ENCODE measurements at places on chromosomes 6 and 20.

DNA sequence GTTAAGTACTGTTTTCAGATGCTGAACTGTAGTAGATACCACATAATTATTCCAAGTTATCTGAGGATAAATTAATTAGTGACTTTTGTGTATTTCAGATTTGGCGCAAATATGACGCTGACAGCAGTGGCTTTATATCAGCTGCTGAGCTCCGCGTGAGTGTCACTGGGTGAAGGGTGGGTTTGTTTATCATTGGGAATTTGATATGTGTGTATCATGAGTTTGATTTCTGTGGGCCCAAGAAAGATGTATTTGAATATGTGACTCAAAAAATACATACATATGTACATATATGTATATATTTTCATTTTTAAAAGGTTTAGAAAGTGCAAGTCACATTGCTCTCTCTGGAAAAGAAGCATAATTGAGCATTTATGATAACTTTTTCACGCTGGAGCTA is 17.4 kb downstream of the SCGN start:
- no peak for DNase-seq

DNA sequence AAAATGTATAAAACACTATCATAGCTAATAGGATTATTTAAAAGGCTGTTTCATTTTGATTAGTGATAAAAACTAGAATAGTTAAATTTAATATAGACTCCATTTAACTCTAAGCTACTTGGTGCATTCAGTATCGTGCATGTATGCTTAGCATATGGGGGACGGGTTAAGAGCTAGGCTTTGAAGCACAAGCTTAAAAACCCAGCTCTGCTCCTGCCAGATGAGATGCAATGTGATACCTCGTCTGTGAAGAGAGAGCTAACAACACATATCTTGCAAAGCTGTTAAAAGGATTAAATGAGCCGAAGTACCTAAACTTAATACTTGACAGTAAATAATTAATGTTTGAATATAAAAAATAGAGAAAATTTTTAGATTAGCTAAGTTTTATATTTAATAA is 42.2 kb downstream of the DTNBP1 start:
- DNase-seq: no peak

GRCh38 chr6:138088326-138088762 is 18.9 kb downstream of the PERP start:
- DNase-seq: no peak

GRCh38 chr6:44297063-44298038 is 15.8 kb downstream of the AARS2 start:
- peak; percentile 52 for DNase-seq

DNA sequence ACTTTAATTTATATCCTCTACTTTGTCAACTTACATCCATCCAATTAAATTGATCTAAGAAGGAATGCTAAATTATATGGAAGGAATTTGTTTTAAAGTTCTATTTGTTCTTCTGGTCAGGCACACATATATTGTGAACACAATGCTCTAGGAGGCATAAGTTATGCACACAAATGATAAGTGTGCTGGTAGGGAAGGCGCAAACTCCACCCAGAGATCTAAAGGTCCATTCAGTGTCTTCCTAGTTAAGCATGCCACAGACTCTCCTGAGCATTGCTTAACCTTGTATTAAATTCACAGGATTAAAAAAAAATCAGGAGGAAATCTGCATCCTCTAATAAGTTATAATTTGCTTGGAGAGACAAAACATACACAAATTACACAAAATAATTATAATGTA is 127.3 kb downstream of the RALGAPA2 start:
- no peak for DNase-seq

GRCh38 chr20:52493171-52493721 is 301.7 kb upstream of the ZFP64 start:
- peak; percentile 1 for DNase-seq

- DNase-seq: no peak
Measured at GRCh38 chr20:2298701-2299100, 2.9 kb downstream of the TGM3 start.

DNA sequence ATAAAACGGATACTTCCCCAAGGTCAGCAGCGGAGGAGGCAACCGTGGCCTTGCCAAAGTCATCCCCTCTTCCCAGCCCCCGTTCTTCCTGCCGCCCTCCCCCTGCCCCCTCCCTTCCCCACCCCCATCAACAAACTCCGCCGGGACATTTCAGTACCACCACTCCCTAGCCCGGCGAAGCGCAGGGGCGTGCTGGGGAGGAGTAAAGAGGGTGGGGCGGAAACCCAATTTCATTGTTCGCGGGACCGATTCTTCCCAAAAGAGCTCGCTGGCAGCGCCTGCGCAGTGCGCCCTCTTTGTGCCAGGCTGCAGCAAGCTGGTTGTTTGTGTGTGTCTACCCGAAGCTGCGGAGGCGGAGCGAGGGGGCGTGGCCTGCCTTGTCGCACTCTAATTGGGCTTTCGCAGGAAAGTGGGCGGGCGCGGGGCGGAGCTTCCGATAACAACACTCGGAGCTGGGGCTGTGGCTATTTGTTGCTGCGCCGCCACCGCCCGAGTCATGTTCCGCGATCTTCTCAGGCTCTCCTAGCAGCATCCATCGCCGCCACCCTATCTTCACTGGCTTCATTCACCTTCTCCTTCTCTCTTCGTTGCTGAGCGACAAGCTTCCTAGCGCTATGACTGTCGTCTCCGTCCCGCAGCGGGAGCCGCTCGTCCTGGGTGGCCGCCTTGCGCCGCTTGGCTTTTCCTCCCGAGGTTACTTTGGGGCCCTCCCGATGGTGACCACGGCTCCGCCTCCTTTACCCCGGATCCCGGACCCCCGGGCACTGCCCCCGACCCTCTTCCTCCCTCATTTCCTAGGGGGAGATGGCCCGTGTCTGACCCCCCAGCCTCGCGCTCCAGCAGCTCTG is at the start of gene PNRC1:
PNRC1 (plus strand) TSS at position 471 of the 848 bp plus-strand sequence; CDS start at position 615, 144 bp downstream.
- peak; percentile 100 for DNase-seq

- DNase-seq: no peak
Measured at GRCh38 chr20:9628141-9628540, 113.8 kb downstream of the LAMP5 start.

DNA sequence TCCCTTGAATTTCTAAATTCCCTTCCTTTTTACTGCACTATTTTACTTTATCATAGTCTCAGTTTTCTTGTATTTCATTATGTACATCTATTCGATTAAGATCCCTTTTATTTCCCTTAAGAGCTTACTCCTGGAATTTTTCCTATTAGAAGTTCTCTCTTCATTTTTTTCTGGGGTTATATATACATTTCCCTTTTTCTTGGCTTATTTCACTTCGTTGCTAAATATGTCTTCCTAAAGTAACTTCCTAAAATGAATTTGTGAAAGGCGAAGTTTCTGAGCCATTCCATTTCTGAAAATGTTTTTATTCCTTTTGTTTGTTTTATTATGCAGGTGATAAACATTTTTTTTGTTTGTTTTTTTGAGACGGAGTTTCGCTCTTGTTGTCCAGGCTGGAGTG is 5.9 kb upstream of the CD109 start:
- DNase-seq: no peak

GRCh38 chr6:111242452-111242851 is 155.1 kb downstream of the SLC16A10 start:
- DNase-seq: no peak

GRCh38 chr6:27873021-27873940 is 38.9 kb downstream of the OR2B2 start:
- DNase-seq: peak; percentile 84

DNA sequence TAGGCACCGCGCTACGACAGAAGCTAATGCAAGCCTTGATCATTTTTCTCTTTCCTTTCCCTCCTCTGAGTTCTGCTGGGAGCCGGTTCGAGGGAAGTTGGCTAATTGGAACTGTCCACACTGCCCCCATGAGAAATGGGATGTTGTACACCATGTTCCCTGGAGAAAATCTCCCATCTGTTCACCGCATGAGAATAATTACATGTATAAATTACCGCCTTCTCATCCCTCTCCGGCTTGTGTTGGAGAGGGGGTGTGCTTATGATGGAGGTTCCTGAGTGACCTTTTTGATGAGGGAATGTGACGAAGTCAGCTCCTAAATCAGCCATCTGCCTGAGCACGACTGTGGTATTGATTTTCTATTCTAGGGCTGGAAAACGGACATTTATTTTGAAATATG is 320.2 kb upstream of the SULF2 start:
- DNase-seq: no peak

GRCh38 chr20:39795401-39796272 is 833.5 kb downstream of the DHX35 start:
- DNase-seq: no peak

DNA sequence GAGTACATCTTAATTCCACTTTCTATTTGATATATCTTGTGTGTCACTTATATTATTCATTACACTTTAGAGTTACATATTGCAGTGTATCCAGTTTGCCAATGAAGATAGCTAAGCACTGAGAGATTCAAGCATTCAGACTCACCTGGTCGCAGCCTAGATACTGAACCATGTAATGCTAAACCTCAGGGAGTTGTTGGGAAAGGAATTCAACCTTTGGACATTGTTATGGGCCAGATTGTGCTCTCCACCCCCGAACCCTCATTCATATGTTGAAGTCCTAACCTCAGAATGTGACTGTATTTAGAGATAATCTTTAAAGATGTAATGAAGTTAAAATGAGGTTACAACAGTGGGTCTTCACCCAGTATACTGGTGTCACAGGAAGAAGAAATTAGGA is 13.8 kb upstream of the KIF16B start:
- no peak for DNase-seq

GRCh38 chr6:159915397-159915796 is 24.6 kb downstream of the MAS1 start:
- no peak for DNase-seq

DNA sequence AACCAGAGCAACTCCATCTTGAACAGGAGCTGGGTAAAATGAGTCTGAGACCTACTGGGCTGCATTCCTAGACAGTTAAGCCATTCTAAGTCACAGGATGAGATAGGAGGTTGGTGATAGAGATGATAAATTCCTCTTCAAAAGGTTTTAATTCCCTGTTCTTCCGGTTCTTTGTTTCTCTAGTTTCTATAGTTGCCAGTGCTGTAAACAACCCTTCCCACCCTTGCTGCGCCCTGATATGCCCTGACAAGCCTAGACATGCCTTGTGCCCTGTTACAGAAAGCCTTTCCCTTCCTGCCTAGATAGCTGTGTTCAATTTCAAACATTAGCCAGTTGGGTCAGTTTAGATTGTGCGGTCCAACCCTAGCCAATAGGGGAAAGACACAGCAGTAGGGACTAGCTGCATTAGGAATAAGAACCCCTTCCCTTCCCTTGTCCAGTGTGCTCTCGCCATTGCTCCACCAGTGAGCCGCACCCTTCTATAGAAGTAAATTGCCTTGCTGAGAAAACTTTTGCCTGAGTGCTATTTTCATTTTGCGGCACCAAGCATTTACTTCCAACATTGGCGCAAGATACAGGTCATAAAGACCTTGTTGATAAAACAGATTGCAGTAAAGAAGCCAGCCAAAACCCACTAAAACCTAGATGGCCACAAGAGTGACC is 52.5 kb upstream of the CCN2 start:
- DNase-seq: no peak

GRCh38 chr20:38434301-38434741 is 807 bp downstream of the SNHG17 start:
- DNase-seq: peak; percentile 17

- DNase-seq: no peak
Measured at GRCh38 chr20:45976086-45976485, 4.1 kb upstream of the ZNF335 start.

DNA sequence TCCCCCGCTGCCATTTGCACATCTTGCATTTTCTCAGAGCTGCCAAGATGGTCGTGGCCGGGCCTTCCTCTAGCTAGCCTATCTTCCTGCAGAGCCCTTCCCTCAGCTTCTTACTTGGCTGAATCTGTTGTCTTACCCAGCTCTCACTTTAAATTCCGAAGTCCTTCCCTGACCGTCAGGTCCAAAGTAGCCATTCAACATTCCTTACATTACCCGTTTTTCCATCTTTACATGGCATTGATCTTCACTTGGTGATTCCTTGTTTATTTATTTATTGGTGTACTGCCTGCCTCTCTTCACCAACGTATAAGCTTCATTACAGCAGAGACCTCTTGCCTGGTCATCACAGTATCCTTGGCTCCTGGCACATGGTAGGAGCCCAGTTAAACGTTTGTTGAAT is 137.4 kb upstream of the ESR1 start:
- no peak for DNase-seq

DNA sequence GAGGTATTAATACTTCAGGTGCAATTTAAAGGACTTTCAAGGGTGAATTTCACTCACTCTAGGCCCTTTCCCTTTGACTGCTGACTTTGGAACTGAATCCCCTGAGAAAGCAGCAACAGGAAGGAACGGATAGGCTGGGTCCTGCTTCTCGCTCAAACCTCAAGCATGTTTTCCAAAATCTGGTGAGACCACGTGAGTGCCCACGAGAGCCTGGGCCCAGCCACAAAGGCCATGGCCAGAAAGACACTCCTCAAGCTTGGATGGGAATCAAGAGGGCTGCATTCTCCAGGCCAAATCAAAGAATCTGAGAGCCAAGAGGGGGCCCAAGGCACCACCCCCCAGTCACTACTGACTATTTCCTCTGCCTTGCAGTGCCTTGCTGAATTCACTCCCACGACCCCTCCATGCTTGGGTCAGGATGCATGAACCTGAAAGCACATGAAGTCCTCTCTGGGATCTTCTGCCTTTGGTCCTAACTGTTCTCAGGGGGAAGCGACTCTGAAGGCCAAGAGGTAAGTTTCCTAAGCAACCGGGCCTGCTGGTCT is 146.1 kb downstream of the NFATC2 start:
- no peak for DNase-seq

DNA sequence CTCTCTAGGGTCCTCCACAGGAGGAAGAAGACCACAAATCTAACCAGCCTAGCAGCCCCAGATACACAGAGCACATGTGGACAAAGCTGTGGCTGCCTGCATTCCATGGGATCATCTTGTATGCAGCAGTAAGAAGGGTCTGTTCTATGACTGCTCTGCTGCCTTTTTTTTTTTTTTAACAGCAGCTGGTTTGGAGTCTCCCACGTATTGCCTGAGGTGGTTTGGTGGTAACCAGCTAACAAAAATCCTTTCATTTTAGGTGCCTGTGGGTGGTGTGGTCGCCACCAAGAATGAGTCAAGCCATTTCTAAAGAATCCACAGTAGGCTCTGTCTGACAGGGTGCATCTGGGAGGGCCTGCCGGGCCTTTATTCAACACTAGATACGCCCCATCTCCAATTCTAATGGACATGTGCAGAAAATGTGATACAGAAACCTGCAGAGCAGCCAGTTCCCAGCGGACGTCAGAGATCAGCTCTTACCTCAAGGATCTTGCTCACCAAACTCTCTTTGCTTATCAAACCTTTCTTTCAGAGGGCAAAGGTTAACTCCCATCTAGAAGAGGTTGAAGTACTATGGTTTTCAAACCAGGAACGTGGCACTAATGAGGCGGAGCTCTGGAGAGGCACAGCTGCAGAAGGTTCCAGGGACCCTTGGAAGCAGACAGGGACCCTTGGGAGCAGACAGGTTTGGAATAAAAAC is 32.0 kb downstream of the GNAS-AS1 start:
- DNase-seq: peak; percentile 82

- no peak for DNase-seq
Measured at GRCh38 chr6:137832110-137832509, 34.9 kb upstream of the TNFAIP3 start.

GRCh38 chr6:25706314-25707014 is 48.1 kb upstream of the SLC17A4 start:
- DNase-seq: no peak

Data from activated T-cell treated with anti-CD3 and anti-CD28 coated beads, Interleukin-2, amount 50 U/mL, for 72 hours (primary cell).